ENCODE measurements at places on chromosomes 13 and 19.

- no peak for DNase-seq
These were observed 27.2 kb downstream of the RCBTB2 start for GRCh38 chr13:48505597-48506091.

DNA sequence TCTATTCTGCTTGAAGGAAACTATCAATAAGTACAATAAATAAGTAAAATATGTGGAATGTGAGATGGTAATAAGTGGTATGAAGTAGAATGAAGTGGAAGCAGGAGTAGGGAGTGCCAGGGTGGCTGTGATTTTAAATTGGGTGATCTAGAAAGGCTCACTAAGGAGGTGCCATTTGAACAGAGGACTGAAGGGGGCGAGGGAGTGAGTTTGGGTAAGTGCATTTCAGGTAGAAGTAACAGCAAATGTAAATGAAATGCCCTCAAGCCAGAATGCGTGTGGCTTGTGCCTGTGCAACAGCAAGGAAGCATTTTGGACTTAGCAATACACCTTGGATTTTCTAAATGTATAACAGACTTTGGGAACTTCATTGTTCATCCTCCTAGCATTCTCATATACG lies 77.1 kb downstream of the CCNA1 start:
- DNase-seq = no peak

DNA sequence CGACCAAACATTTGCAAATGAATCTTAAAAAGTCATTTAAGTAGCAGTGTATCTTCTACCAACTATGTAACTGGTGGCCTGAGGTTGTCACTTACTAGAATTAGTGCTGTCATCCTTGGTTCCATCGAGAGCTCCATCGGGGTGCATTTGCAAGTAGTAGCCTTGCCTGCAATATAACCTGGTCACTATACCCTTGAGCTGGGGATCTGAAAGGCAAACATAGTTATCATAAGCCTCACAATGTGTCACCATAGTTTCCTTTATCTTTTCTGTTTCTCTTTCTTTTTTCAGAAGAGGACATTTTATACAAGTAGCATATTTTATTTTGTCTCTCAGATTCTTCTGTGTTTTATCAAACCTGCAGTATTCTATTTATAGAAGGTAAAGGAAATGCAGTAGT lies 422.6 kb downstream of the ITGBL1 start:
- no peak for DNase-seq

GRCh38 chr19:21134934-21135366 lies 6.9 kb upstream of the ZNF431 start:
- DNase-seq = no peak

DNA sequence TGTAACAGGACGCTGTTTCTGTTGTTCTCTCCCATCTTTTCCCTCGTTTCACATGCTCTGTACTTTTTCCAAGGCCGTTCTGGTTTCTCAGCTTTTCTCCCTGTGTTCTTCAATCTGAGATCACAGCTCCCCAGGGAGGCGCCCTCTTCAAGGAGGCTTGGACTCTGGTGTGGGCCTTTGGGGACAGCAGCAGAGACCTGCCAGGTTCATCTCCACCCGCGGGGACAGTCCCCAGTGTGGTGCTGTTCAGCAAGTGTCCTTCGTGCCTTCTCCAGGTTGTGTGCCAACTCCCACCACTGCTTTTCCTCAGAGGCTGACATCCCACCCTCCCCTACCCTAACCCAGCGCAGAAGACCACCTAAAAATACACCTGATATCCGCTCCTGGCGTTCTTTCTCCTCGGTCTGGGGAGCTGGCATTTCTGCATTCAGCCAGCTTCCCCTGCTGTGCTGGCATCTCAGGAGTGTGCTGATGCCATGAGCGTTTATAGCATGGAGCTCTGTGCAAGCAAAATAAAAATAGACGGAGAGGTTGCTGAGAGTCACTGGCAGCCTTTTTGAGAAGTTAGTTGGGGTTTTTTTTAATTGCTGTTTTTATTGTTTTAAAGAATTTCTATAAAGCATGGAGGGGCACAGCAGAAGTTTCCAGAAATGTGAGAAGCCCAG lies 149.4 kb downstream of the STK24 start:
- no peak for DNase-seq

DNA sequence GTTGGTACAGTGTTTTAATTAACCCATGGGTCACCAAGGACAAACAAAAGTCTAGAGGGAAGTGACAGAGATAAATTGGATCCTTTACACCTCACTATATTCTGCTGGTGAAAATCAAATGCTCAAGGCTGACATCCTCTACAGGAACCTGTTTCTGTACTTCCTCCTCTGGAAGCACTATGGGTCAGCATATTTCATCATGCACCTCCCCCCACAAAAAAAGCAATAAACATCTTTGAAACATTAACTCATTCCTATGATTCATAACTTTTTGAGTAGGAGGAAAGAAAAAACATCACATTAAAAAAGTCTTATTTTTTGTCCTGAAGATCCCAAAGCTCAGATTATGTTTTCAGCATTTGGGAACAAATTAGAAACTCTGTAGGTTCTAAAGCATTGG lies 588.3 kb upstream of the SGCG start:
- no peak for DNase-seq

DNA sequence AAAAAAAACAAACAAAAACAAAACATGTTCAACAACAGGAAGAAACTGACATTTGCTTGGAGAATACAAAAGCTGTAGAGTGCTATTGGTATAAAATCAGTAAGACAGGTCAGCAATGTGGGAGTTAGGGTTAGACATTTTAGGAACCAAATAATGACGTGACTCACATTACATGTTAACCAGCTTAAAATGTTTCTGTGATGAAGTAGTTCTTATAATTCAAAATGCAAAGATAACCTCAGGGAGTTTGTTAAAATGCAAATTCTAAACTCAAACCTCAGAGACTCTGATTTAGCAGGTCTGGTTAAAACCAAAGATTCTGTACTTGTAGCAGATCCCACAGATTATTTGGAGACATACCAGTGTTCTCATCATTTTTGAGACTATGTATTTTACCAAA lies 549.4 kb upstream of the SLITRK1 start:
- DNase-seq = no peak

DNA sequence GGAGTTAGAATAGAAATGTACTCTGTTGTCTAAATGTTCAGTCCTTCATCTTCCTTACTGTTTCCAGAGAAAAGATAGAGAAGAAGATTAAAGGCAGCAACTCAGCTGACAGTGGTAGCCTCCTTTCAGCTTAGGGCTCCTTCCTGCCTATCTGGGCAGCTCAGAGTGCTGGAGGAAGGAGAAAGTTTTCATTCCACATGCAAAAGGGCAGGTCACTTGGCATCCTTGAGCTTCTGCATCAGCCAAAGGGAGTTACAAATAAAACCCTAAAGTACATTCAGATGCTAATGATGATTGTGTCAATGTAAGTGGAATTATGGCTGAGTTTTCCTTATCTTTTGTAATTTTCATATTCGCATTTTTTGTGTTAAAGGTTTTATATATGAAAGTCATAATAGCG lies 58.9 kb downstream of the ESD start:
- no peak for DNase-seq

DNA sequence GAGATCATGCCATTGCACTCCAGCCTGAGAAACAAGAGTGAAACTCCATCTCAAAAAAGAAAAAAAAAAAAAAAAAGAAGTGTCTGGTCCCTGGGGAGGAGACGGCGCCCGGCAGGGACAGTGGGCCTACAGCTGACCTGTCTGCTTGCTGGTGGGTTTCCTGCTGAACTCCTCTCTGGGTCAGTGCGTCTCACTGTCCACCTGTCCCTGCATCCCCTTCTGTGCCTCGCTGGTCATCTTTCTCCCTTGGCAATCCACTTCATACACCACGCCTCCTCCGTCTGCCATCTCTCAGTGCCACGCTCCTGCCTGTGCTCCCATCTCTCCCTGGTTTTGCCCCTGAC lies 63.4 kb downstream of the ACSBG2 start:
- DNase-seq = no peak

DNA sequence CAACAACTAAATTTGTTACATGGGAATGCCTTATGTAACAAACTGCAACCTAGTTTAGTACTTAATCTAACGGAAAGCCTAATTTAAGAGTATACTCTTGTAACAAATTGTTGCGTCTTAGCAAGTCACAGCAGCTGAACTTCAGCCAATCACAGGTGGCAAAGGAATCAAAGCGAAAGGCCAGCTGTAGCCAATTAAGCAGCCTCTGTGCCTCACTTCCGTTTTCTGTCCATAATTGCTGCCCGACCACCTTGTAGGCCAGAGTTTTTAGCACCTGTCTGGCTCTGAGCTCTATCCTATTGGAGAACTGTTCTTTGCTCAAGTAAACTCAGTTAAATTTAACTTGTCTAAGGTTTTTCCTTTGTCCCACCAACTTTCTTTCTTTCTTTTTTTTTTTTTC lies 18.1 kb upstream of the HSPH1 start:
- DNase-seq = no peak

- DNase-seq = no peak
These were observed 588 bp downstream of the DNASE2 start for GRCh38 chr19:12880551-12881171.

- no peak for DNase-seq
These were observed 48.2 kb upstream of the CALM3 start for GRCh38 chr19:46552891-46553290.

DNA sequence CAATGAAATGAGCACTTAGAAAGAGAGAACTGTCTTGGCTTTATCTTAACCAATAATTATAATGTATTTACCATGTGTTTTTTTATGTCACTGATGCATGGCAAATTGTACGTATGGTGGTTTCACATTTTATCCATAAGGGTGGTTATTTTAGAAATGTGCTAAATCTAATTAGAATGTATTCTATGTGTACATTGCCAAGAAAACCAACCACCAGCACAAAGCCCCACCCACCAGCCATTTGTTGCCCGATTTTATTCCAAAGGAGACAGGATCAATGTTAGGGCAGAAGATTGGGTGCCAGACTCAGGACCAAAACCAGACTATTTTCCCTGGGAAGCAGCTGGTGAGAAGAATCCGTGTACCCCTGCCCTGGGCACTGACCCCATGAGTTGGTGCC lies 63.0 kb upstream of the SOX1 start:
- DNase-seq = no peak

GRCh38 chr19:52943134-52943883 lies 19.4 kb downstream of the ZNF816 start:
- DNase-seq = no peak

DNA sequence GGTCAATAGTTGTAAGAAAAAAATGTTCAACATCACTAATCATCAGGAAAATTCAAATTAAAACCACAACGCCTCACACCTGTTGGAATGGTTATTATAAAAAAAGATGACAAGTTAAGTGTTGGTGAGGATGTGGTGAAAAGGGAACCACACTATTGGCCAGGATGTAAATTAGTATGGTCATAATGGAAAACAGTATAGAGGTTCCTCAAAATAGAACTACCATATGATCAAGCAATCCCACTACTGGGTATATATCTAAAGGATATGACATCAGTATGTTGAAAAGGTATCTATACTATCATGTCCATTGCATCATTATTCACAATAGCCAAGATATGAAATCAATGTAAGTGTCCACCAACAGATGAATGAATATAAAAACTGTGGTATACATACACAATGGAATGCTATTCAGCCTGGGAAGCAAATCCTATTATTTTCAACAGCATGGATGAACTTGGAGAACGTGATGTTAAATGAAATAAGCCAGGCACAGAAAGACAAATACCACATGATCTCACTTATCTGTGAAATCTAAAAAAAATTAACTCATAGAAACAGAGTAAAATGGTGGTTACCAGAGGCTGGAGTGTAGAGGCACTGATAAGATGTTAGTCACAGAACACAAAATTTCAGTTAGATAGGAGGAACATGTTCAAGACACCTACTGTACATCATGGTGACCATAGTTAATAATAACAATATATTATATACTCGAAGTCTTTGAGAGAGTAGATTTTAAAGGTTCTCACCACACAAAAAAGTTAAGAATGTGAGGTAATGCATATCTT lies 56.6 kb downstream of the TBC1D4 start:
- no peak for DNase-seq

DNA sequence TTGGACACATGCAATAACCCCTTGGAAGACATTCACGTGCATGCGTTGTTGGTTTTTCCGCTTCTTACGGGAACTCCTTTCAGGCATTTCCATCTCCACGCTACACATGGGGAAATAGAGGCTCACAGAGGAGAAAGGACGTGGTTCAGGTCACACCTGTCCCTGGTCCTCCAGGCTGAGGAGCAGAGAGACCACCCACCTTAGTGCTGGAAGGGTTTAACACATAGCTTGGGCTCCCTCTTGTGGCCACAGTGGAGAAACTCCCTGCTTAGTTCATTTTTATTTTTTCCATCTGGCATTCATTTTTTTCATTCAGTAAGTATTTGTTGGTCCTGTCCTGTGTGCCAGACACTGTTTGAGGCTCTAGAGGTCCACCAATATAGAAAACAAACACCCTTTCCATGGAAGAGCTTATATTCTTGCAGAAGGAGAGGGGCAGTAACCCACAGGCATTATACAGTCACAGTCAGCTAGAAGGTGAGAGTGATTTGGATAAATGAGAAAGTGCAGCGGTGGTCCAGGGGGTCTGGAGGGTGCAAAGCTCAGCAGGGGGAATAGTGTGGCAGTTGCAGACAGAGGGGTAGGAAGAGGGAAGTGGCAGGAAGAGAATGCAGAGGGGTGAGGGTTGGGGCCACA lies 24.2 kb upstream of the TTYH1 start:
- peak; percentile 44 for DNase-seq

- DNase-seq = no peak
These were observed 16.8 kb upstream of the TMEM160 start for GRCh38 chr19:47065242-47065641.

GRCh38 chr13:26872525-26873385 lies 112.2 kb upstream of the GPR12 start:
- no peak for DNase-seq

GRCh38 chr13:24274452-24275021 lies 34.8 kb upstream of the C1QTNF9 start:
- DNase-seq = peak; percentile 31

GRCh38 chr13:98522371-98522770 lies 54.5 kb downstream of the STK24 start:
- DNase-seq = no peak

GRCh38 chr19:5137114-5137513 lies 168.2 kb downstream of the KDM4B start:
- DNase-seq = no peak

DNA sequence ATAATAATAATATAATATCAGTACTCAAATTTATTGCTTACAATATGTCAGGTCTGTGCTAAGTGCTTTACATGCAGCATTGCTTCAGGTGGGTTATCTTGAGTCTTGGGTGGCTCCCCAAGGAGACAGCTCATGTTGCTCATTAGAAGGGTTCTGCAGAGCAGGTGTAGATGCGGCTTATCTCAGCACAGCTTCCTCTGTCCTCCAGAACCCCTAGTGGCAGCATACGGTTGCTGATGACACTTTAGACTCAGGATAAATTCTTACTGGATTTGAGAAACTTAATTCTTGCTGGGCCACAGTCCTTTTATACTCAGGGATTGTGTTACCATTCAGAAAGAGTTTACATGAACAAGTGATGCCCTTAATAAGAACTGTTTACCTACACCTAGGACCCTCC lies 8.9 kb downstream of the COG3 start:
- no peak for DNase-seq

Data from stimulated activated CD4-positive, alpha-beta T cell treated with anti-CD3 and anti-CD28 coated beads, Interleukin-1b, Interleukin-23, amount 100 ng/mL, for 1 hour (primary cell).